Kidney (tissue), 22 donors: ENCODE measurements at places on chromosomes 11 and 22.

- H3K4me1 ChIP-seq: no peaks in the 10 kb centered on the region
- H3K36me3 ChIP-seq: no peaks in the 10 kb centered on the region
- H3K4me3 ChIP-seq: no peak overlapping the region
These were observed 43.6 kb downstream of the TSPAN18 start for GRCh38 chr11:44770401-44770800.

DNA sequence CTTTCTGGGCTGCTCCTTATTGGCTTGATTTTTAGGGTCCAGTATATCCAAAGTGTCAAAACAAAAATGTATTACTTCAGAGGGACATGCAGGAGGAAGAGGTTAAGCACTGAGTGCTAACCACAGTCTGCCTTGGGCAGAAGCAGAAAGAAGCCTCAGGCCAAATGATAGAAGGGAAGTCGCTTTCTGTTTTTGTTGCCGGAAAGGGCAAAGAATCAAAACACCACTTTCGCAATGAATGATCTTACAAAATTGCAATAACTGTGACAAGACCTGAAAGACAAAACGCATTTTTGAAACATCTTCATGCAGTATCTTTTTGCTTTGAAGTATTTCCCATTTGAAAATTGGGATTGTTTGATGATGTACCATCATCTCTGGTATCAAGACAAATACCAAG is 70.1 kb upstream of the PICALM start:
- H3K27me3 ChIP-seq: no peaks in the 10 kb centered on the region
- H3K27ac ChIP-seq: no peak overlapping the region
- no peak overlapping the region for H3K4me3 ChIP-seq
- H3K4me1 ChIP-seq: peaks cover 10% of the 10 kb centered on the region

GRCh38 chr11:13923182-13923581 is 39.3 kb upstream of the SPON1 start:
- H3K4me3 ChIP-seq: no peak overlapping the region
- no peak overlapping the region for H3K27ac ChIP-seq
- DNase-seq: no peak
- H3K4me1 ChIP-seq: peaks cover 8% of the 10 kb centered on the region
- no peaks in the 10 kb centered on the region for H3K27me3 ChIP-seq

GRCh38 chr22:42800451-42801251 is 56.4 kb downstream of the ARFGAP3 start:
- H3K36me3 ChIP-seq: peaks cover 20% of the 10 kb centered on the region
- no peaks in the 10 kb centered on the region for H3K27me3 ChIP-seq
- H3K4me3 ChIP-seq: no peak overlapping the region
- peak; percentile 58 for DNase-seq
- H3K4me1 ChIP-seq: no peaks in the 10 kb centered on the region

DNA sequence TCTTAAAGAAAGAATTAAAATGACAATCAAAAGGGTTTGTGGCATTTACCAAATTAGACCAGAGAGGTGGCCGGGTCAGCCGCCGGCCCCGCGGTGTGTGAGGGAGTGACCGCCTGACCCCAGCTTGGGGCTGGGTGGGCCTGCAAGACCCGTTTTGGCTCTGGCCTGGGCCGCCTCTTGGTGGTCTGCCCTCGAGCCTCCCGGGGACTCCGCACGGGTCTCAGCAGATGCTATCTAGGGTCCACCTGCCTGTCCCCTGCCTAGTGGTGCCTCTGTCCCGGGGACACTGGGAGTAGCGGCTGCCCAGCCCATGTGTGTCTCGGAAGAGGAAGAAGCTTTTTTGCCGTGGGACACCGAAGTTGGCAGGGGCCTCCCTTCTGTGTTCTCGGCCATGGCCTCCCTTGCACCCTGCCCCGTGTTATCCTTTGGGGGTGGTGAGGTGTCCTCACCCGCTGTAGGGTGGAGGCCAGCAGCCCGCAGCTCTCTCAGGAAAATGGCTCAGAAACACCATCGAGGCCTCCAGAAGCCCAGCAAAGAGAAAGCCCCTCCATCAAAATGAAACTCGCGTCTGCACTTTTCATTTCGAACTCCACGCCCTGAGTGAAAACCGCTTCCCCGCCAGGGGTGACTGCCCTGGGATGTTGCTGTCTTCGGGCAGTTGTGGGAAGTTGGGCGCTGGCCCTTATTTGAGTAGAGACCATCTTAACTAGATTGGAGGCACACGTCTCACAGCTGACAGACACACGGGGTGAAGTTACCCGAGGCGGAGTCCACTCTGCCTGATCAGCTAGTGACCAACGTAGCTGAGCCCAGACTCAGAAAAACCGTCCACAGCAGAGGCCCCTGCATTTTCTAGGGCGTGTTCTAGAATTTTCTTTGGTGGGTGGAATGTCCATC is 8.0 kb downstream of the CCND1 start:
- peaks cover 10% of the 10 kb centered on the region for H3K4me1 ChIP-seq
- no peak for DNase-seq
- no peaks in the 10 kb centered on the region for H3K27me3 ChIP-seq
- peaks cover 50% of the 10 kb centered on the region for H3K36me3 ChIP-seq

- no peaks in the 10 kb centered on the region for H3K36me3 ChIP-seq
- no peaks in the 10 kb centered on the region for H3K4me1 ChIP-seq
- H3K27ac ChIP-seq: no peak overlapping the region
- H3K27me3 ChIP-seq: no peaks in the 10 kb centered on the region
- no peak for DNase-seq
These were observed 190.2 kb downstream of the DSCAML1 start for GRCh38 chr11:117606790-117607189.

- DNase-seq: no peak
- no peaks in the 10 kb centered on the region for H3K27me3 ChIP-seq
- no peaks in the 10 kb centered on the region for H3K36me3 ChIP-seq
- H3K4me3 ChIP-seq: no peak overlapping the region
- H3K27ac ChIP-seq: no peak overlapping the region
These were observed 202.6 kb downstream of the AASDHPPT start for GRCh38 chr11:106280036-106280435.

GRCh38 chr22:45201678-45202332 is 38.1 kb downstream of the NUP50 start:
- H3K27ac ChIP-seq: no peak overlapping the region
- H3K4me1 ChIP-seq: no peaks in the 10 kb centered on the region
- no peaks in the 10 kb centered on the region for H3K27me3 ChIP-seq
- H3K36me3 ChIP-seq: peaks cover 5% of the 10 kb centered on the region

GRCh38 chr11:87917111-87917510 is 258.1 kb downstream of the RAB38 start:
- no peaks in the 10 kb centered on the region for H3K36me3 ChIP-seq
- H3K27ac ChIP-seq: no peak overlapping the region
- H3K4me1 ChIP-seq: no peaks in the 10 kb centered on the region
- no peak for DNase-seq

GRCh38 chr11:125679397-125679796 is 1.2 kb downstream of the ACRV1 start:
- H3K4me3 ChIP-seq: no peak overlapping the region
- no peak overlapping the region for H3K27ac ChIP-seq
- no peak for DNase-seq
- no peaks in the 10 kb centered on the region for H3K27me3 ChIP-seq

DNA sequence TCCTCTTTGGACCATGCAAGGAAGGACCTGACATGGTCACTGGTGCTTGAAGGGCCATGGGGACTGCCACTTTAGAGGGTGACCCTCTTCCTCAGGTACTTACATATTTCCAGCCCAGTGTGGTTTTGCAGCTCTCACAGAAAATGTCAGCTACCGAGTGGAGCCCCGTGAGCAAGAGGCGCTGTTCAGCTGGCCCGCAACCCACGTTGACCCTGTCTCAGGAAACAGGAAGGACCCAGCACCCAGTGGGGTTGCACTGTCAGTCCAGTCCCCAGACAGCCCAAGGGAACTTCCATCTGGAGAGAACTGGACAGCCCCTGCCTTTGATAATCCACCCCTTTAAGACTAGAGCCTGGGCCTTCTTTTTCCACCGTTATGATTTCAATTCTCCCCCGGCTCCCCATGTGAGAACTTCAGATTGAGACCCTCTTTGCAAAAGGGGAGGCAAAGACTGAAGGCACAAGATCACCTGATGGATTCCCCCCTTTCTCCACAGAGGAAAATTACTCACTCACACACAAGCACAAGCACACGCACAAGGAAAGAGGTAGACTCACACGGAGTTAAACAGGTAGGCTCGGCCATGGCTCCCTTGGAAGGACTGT is 3.4 kb downstream of the YPEL4 start:
- peaks cover 7% of the 10 kb centered on the region for H3K27me3 ChIP-seq
- no peak overlapping the region for H3K27ac ChIP-seq
- H3K4me1 ChIP-seq: peaks cover 5% of the 10 kb centered on the region
- H3K36me3 ChIP-seq: no peaks in the 10 kb centered on the region
- DNase-seq: peak; percentile 25

- peak; percentile 31 for DNase-seq
- peak overlapping the region; percentile 39 for H3K27ac ChIP-seq
- peaks cover 3% of the 10 kb centered on the region for H3K36me3 ChIP-seq
- H3K27me3 ChIP-seq: no peaks in the 10 kb centered on the region
- H3K4me1 ChIP-seq: no peaks in the 10 kb centered on the region
These were observed 25.0 kb downstream of the ARHGAP1 start for GRCh38 chr11:46675288-46675851.

DNA sequence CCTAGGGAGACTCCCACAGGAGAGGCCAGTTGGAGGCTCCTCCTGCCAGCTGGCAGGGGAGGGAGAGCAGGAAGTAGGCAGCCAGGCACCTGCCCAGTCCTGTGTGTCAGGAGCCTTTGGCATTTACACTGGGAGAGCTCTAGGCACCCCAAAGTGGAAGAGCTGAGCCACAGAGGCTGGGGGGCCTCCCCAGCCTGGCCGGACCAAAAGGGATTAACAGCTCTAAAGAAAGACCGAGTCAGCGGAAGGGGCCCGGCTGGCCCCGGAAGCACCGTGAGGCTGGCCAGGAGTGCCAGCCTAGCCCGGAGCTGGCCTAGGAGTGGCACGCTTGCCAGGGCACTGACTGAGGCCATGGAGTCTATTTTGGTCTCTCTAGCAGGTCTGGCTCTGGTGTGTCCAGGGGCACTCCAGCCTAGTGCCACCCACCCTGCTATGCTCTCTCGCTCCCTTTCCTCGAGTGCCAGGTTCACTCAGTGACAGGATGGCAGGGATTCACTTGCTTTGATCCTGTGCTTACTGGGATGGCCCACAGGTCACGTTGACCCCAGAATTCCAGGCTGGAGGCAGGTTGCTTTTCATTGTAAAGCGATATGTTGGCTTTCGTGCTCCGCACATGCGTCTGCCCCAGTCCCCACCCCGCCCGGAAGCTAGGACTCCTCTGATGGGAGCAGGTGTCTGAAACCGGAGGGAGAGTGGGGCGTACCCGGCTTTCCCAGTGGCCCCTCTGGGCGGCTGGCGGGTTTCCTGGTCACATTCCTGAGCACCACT is 3.3 kb upstream of the KMT5B start:
- DNase-seq: peak; percentile 68
- H3K4me3 ChIP-seq: no peak overlapping the region
- H3K27me3 ChIP-seq: no peaks in the 10 kb centered on the region

GRCh38 chr11:70502677-70503467 is 104.5 kb downstream of the CTTN start:
- peak; percentile 59 for DNase-seq
- H3K27me3 ChIP-seq: no peaks in the 10 kb centered on the region
- H3K36me3 ChIP-seq: no peaks in the 10 kb centered on the region
- H3K4me1 ChIP-seq: no peaks in the 10 kb centered on the region
- no peak overlapping the region for H3K4me3 ChIP-seq

GRCh38 chr11:117823294-117823945 is 1.1 kb downstream of the FXYD2 start:
- no peaks in the 10 kb centered on the region for H3K27me3 ChIP-seq
- DNase-seq: peak; percentile 58
- peak overlapping the region; percentile 98 for H3K27ac ChIP-seq
- H3K4me1 ChIP-seq: no peaks in the 10 kb centered on the region
- H3K36me3 ChIP-seq: no peaks in the 10 kb centered on the region

- H3K36me3 ChIP-seq: no peaks in the 10 kb centered on the region
- no peak for DNase-seq
- peaks cover 10% of the 10 kb centered on the region for H3K4me1 ChIP-seq
- no peaks in the 10 kb centered on the region for H3K27me3 ChIP-seq
These were observed 37.9 kb downstream of the KCNQ1 start for GRCh38 chr11:2482745-2483144.

DNA sequence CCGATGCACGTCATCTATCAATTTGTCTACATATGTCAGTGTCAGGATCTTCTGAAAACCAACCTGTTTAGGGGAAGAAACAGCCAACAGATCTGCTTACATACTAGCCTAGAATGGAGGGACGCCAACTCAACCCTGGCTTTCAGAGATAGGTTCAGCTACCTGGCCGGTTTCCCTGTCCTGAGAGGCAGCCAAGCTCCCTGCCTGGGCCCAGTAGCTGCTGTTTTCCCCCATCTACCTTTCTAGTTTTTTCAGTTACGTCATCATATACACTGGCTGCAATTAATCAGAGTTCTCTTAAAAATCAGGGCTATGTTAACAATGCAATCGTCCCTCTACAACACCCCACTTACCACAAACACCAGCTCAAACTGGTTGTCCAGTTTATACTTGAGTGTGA is 1.0 kb downstream of the SRPRA start:
- H3K27me3 ChIP-seq: no peaks in the 10 kb centered on the region
- peaks cover 2% of the 10 kb centered on the region for H3K4me1 ChIP-seq
- H3K27ac ChIP-seq: peak overlapping the region; percentile 28
- DNase-seq: no peak

DNA sequence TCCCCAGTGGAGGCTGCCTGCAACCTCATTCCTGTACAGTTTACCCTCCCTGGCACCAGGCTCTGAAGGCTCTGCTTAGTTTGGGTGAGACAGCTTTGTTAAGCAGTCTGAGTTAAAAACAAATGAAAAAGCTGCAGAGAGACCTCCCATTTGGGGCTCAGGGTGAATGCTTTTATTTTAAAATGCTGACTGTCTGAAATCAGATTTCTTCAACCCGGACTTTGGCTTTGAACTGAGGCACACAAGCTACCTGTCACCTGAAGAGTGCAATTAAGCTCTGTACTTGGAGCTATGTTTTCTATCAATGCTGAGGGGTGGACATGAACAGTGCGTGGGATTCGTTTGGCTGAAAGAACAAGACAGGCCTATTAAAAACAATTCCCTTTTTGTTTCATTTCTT is 217.5 kb upstream of the SORL1-AS1 start:
- no peaks in the 10 kb centered on the region for H3K4me1 ChIP-seq
- no peaks in the 10 kb centered on the region for H3K36me3 ChIP-seq
- no peak overlapping the region for H3K27ac ChIP-seq

GRCh38 chr11:76385903-76386302 is 4.8 kb downstream of the GVQW3 start:
- H3K4me3 ChIP-seq: no peak overlapping the region
- no peaks in the 10 kb centered on the region for H3K27me3 ChIP-seq

- H3K4me1 ChIP-seq: no peaks in the 10 kb centered on the region
- H3K27me3 ChIP-seq: no peaks in the 10 kb centered on the region
- H3K27ac ChIP-seq: no peak overlapping the region
- no peak for DNase-seq
- no peak overlapping the region for H3K4me3 ChIP-seq
- H3K36me3 ChIP-seq: no peaks in the 10 kb centered on the region
These were observed 269.7 kb downstream of the DYNC2H1 start for GRCh38 chr11:103378931-103379330.

- no peak overlapping the region for H3K4me3 ChIP-seq
- DNase-seq: no peak
- H3K36me3 ChIP-seq: no peaks in the 10 kb centered on the region
- no peak overlapping the region for H3K27ac ChIP-seq
- no peaks in the 10 kb centered on the region for H3K27me3 ChIP-seq
These were observed 458.5 kb upstream of the CCDC90B start for GRCh38 chr11:83744620-83745192.
